ENCODE measurements at places on chromosomes 11 and 22.

- no peak for DNase-seq
Observed at GRCh38 chr11:65553301-65554001, 4.7 kb downstream of the LTBP3 start.

DNA sequence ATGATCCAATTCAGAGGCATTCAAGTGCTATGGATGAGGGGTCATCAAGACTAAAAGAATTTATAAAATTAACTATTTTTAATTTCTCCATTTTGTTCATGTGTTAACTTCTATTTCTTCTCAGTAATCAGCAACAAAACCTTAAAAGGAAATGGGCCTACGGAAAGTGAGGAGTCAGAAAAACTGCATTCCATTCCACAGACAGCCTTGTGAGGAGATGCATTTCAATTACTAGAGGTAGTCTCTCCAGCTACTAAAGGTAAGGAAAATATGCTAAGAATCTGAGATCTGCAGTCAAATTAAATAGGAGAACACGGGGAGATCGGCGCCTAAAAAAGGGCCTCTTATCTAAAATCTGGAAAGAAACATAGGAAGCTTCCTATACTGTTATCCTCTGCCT lies 661.7 kb downstream of the DLG2 start:
- DNase-seq = no peak

DNA sequence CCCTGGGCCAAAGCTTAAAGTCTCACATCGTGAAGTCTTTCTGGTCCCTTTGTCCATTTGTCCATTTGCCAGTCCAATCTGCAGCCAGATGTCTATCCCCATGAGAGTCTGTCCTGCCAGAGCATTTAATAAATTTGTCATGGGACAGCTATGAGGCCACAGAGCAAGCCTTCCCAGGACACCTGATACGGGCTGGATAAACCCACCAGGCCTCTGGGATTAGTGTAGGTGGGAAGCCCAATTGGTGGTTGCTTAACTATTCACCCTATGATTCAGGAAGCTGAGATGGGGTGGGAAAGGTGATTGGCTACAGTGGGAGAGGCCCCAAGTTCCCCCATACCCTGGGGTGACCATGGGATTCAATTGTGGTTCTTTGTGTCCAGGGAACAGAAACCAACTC lies 39.9 kb downstream of the MYEOV start:
- no peak for DNase-seq

DNA sequence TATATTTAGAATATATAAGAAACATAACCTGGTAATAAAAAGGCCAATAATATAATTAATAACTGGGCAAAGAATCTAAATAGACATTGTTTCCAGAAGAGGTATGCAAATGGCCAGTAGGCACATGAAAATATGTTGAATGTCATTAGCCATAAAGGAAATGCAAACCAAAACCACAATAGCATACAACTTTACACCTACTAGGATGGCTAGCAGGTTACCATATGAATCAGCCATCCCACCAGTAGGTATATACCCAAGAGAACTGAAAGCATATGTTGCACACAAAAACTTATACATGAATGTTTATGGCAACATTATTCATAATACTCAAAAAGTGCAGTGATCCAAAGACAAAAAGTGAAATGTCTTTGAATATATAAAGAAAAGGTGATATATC lies 2.7 kb upstream of the OR2D2 start:
- DNase-seq = no peak

- DNase-seq = no peak
Observed at GRCh38 chr22:19571995-19572394, 47.8 kb upstream of the CLDN5 start.

- no peak for DNase-seq
Observed at GRCh38 chr11:68714060-68714856, 29.9 kb downstream of the GAL start.

- no peak for DNase-seq
Observed at GRCh38 chr11:112694245-112694644, 267.0 kb upstream of the NCAM1 start.

DNA sequence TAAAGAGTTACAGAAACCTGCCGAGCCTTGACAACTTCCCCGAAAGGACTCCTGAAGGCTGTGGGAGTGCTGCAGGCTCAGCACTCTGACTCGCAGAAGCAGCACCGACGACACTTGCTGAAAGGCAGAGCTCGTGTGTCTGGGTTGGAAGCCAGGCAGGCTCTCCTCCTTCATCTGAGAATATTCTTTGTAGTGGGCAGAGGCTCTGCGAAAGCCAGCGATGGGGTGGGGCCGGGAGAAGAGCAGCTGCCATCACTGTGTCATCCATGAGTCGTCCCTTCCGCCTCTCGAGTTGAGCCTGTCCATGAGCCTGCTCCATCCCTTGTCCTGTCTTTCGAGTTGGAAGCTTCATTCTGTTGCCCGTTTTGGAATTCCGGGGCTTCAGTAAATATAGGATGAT lies 11.9 kb downstream of the GLB1L2 start:
- no peak for DNase-seq

DNA sequence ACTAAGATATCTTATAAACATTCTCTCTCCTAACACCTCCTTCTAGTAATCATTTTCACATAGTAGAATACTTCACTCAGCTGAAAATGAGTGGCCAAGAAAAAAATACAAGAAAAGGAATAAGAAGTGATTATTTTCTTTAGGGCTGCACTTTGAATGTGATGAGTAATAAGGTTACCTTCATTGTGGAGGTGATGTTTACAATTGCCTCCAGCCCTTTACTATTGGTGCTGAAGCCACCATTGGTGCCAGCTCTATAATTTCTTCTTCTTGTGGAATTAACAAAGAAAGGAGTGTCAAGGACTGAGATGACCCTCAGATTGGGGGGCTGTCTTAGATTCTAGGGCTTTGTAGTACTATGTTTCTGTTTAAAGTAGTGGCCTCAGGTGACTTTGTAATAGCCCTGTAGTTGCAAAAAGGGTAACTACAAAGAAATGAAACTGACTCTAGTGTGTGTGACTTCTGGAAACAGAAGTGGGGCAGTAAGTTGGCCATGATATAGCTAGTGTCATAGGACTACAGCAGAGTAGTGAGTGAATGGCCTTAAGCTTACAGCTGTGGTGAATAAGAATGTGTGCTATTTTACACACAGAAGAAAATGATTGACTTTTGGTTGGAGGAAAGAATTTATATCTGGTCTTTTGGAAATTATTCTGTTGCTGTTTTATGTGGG lies 287.2 kb downstream of the TMEM135 start:
- DNase-seq = no peak

GRCh38 chr11:2475136-2475918 lies 30.5 kb downstream of the KCNQ1 start:
- no peak for DNase-seq

DNA sequence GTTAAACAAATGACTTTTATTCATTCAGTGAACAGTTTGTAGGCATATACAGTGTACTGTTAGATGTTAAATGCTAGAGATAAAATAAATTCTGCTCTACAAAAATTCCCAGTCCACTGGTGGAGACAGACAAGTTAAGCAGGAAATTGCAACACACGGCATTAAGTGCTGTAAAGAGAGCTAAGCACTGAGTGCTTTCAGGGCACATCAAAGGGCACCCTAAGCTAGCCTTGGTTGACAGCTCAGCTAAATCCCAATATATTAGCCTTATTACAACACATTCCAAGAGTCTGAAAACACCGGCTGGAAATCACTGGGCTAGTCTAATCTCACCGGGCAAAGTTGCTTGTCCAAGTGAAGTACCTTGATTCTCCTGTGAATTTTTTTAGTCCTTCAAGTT lies 55.1 kb downstream of the NOX4 start:
- no peak for DNase-seq

DNA sequence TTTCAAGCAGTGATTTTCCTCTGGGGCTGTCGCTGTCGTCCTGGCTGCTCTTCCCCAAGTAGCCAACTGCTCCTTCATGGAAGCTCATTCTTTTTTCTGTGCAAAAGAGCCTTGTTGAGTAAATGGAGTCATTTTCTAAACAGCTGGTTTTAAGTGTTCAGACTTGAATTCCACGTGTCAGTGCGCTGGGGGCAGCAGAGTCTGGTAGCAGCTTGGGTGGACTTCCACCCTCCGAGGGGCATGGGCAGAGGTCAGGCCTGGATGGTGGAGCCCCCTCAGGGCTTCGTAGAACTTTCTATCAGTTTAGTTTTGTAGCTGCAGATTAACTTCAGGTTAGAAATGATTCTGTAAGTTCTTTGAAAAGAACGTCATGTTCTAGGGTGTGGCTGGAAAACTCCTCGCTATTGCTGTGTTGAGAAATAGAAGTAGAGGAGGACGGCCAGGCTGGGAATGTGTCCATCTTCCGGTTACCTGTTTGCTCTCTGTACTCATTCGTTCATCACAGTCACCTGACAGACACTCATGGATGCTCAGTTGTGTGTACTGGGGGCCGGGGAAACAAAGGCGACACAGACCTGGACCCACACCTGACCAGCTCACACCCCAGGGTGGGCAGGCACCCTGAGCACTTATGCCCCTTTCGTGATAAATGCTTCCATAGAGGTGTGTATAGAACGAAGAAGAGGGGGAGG lies 270.7 kb downstream of the TBC1D22A start:
- DNase-seq = no peak

- no peak for DNase-seq
Observed at GRCh38 chr11:84924154-84924692, 702.9 kb downstream of the DLG2 start.

- DNase-seq = no peak
Observed at GRCh38 chr22:17665854-17666253, 27.3 kb downstream of the BCL2L13 start.

- DNase-seq = no peak
Observed at GRCh38 chr11:108909921-108910320, 245.1 kb downstream of the DDX10 start.

DNA sequence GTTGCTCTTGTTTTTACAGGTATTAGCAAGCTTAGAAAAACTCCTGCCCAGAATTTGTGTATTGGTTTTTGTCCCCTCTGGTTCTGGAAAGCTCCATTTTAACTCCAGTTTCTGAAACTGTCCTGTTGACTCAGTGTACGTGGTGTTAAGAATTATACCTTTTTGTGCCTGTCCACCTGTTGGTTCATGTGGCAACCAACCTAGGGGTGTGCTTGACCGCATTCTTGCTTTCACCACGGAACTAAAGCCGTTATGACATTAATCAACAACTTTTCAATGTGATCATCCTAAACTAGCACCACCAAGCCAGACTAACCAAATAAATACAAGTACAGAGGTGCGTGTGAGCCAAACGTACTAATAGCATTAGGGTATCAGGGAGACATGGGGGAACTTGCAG lies 56.0 kb upstream of the PTH start:
- DNase-seq = no peak

DNA sequence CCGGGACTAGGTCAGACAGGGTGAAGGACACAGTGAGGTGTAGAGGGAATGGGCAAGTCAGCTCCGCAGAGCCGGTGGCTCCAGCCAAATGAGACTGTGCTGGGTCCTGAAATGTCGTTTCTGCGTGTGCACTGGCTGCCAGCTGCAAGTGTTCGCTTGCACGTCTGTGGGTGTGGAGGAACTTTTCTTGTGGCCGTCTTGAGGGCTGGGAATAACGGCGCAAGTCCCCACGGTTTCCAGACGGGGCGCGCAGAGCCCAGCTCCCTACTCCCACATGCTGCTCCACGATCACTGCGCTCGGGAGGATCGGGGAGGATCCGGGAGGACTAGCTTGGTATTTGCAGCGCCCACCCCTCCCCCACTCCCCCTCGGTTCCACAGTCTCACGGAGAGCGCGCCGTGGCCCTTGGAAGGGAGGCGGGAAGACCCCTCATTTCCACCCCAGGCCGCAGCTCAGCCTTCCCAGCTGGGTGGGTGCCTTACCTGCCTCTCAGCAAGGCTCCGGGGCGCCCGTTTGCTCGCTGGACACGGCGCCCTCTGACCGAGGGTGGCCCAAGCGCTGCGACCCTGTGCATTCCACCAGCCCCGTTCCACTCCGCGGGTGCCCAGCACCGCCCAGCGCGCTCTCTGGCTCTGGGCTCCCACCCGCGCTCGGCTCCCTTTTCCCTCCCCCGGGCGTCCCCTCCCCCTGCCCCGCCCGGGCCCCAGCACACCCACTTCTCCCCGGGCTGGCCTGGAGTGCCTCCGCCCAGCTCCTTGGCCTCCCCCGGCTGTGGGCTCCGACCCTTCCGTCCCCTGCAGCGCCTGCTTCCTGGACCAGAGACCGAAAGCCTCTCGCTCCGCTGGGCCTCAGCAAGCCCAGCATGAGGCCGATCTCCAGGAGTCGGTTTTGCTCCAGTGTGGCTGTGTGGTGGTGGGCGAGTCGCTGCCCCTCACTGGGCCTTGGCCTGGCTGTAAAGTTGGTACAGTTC lies at the start of gene KCNE3:
TSS of gene KCNE3 (minus strand) at position 634 of the 970 bp plus-strand sequence. CDS start 9,986 bp downstream, outside the sequence.
- no peak for DNase-seq

- DNase-seq = no peak
Observed at GRCh38 chr22:44026066-44026629, 2.0 kb downstream of the PARVB start.

GRCh38 chr22:41274856-41275255 lies 11.1 kb downstream of the RANGAP1 start:
- DNase-seq = no peak

- no peak for DNase-seq
Observed at GRCh38 chr11:44708009-44708408, 18.8 kb upstream of the TSPAN18 start.

DNA sequence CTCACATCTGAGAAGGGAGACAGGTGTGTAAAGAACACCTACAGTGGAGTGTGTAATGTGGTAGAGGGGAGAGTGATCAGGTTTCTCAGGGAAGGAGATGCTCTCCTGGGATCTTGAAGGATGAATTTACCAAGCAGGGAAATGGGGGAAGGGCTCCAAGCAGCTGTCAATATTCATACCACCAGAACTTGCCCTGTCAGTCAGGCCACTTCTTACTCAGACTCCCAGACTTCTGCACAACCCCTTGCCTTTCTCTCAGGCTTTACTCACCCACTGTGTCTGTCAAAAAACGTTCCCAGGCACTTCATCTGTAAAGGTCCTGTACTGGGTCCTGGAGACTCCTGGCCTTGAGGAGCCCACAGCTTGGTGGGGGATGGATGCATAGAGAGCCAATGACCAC lies 14.0 kb upstream of the FCHSD2 start:
- DNase-seq = no peak

DNA sequence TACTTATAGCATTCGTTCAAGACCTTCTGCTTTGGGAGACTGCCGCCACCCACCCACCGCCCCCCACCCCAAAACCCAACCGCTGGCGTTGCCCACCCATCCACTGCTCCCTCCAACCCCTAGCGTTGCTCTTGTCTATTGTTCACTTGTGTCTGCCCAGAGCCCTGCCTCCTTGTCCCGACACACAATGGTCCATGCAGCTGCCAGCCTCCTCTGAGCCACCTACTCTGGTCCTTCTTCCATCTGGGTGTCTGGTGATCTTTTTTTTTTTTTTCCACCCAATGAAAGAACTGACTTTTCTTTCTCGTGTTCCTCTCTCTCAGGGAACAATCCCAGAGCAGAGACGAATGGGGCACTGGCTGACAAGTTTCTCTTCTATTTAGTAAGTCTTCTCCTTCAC lies 256.0 kb upstream of the SESN3 start:
- no peak for DNase-seq

Data from HS-27A (cell line).